ENCODE measurements at places on chromosomes 13 and 19.

GRCh38 chr13:28805193-28805819, 14.8 kb upstream of the MTUS2 start:
- DNase-seq, result no peak

DNA sequence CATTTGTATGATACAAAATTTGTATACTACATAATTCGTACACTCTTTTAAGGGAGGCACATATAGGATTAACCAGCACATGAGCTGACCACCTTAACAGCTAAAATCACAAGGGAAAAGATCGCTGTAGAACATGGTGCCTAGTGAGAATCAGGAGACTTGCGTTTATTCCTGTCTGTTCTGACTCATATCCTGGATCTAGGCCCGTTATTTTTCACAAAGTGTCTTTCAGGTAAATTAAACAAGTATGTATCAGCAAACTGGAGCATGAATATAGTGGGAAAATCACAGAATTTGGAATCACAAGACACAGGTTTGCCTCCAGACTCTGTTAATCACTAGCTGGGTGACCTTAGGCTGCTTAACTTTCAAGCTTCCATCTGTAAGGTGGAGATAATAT, 47.5 kb upstream of the ESD start:
- DNase-seq, result no peak

GRCh38 chr13:51841732-51842131, 3.2 kb downstream of the TMEM272 start:
- DNase-seq, result no peak

DNA sequence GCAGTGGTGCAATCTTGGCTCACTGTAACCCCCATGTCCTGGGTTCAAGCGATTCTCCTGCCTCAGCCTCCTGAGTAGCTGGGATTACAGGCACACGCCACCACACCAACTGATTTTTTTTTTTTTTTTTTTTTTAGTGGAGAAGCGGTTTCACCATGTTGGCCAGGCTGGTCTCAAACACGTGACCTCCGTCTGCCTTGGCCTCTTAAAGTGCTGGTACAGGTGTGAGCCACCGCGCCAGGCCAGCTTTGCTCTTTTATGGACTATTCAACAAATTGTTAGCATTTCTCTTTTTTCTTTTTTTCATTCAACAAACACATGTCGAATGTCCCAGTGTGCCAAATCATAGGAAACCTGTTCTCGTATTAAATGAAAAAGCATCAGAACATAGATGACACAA, 99.6 kb downstream of the INSR start:
- DNase-seq, result no peak

- DNase-seq, result no peak
These were observed 10.8 kb downstream of the LATS2 start for GRCh38 chr13:21050288-21051197.

GRCh38 chr13:55577082-55577846, 1563.5 kb upstream of the PRR20A start:
- no peak for DNase-seq

GRCh38 chr13:42977219-42977659, 14.8 kb downstream of the EPSTI1 start:
- DNase-seq, result no peak

DNA sequence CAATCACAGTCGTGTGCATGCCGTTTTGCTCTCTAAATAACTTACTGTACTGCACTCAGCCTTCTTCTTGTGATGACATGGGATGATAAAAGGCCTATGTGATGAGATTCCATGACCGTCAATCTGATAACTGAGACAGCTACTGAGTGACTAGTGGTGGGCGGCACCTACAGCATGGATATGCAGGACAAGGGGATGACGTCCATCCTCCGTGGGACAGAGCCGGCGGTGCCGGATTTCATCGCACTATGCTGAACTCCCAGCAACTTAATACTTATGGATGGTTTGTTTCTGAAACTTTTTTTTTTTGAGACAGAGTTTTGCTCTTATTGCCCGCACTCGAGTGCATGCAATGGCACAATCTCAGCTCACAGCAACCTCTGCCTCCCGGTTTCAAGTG, 146.8 kb upstream of the TSHZ3 start:
- DNase-seq, result no peak
